ENCODE measurements at places on chromosomes 1 and 21.

DNA sequence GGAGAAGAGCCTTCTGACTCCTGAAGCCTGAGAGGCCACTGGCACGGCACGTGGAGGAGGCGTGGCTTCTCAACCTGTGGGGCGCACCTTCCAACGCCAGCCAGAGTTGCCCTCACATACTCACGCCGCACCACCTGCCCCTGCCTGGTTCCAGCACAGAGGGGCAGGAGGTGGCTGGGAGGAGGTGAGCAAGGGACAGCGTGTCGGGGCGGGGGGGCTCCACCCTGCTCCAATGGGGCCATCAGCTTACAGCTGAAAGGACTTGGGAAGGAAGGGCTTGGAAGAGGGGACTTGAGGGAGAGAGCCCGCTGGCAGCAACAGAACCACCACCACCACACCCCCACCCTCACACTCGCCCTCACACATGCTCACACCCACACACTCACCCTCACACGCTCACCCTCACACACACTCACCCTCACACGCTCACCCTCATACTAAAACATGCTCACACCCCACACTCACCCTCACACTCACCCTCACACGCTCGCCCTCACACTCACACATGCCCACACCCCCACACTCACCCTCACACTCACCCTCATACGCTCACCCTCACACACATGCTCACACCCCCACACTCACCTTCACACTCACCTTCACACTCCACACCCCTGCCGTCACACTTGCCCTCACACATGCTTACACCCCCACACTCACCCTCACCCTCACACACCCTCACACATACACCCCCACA, 41.6 kb upstream of the EDN2 start:
- no peak for DNase-seq

GRCh38 chr1:64894438-64895196, 71.7 kb downstream of the JAK1 start:
- no peak for DNase-seq

GRCh38 chr1:156475568-156476500, 24.7 kb downstream of the MEF2D start:
- no peak for DNase-seq

- no peak for DNase-seq
These were observed 57.2 kb upstream of the LRRC8D start for GRCh38 chr1:89763649-89763986.

- no peak for DNase-seq
These were observed 18.7 kb upstream of the IL19 start for GRCh38 chr1:206751891-206752290.

DNA sequence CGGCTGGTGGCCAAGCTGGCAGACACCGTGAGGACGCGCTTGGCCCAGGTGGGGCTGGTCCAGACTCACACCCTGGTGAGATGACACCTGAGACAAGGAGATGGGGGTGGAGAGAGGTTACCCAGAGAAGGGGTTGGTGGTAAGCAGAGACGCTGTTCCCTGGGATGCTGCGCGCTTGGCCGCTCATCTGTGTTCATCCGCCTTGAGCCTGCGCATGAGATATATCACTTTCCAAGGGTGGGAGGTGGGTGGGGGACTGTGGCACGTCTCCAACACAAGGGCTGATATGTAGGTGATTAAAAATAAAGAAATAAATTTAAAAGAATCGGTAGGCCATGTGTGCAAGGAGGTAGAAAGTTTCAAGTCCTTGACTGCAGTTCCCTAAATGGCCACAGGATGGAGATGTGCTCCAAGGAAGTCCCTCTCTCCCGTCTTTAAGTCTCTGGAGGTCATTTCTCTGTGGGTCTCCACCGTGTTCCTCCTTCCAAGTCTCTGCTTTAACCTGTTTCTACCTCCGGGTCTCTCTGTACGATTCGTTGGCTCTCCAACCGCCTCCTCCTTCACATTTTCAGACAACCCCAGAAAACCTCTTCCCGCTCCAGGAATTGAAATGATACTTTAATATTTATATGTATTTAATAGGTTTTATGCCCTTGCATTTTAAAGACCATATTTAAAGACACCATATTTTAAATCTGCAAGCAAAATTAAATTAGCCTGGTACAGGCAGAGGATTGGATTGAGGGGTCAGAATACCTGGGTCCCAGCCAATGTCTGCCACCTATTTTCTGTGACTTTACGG, 4.5 kb downstream of the TTC24 start:
- no peak for DNase-seq

DNA sequence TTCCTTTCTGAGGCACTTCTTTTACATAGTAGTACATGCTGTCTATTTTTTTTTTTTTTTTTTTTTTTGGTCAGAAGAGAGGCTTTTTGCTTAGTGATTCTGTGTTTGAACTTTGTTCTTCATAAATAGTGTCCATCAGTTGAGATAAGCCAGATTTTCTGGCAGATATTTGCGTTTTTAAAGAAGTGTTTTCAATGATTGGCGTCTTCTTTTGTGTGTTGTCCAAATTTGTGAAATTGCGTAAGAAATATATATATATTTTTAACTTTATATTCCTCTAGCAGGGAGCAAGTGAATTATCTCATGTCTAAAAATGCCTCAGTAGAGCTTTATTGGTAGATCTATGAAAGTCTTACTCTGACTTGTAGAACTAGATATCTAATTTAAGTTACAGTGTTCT, 28.3 kb downstream of the NEK7 start:
- DNase-seq: no peak

GRCh38 chr1:9720785-9721605, 69.5 kb downstream of the PIK3CD start:
- no peak for DNase-seq

Measured in stimulated activated CD8-positive, alpha-beta memory T cell treated with anti-CD3 and anti-CD28 coated beads, Interleukin-7, amount 100 ng/mL, for 48 hours (primary cell).